Tibial nerve (tissue), 4 donors: ENCODE measurements at places on chromosomes 11 and 22.

DNA sequence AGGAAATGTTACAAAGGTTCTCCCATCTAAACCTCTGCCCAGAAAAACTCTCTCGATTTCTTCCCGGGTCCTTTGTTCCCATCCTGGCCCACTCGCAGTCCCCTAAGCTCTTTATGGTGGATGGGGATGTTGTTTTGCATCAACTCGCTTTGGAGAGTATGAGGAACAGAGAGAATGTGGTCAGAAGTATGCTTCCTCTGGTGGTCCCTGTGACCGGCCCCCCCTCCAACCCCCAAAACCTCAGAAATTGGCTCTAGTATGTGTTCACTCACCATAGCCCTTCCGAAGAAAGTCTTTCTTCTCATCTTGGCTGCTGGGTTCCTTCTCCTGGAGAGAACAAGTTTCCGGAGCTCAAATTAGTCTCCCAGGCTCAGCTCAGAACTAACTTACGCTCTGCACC is 54.4 kb downstream of the GRAMD1B start:
- no peak for DNase-seq

DNA sequence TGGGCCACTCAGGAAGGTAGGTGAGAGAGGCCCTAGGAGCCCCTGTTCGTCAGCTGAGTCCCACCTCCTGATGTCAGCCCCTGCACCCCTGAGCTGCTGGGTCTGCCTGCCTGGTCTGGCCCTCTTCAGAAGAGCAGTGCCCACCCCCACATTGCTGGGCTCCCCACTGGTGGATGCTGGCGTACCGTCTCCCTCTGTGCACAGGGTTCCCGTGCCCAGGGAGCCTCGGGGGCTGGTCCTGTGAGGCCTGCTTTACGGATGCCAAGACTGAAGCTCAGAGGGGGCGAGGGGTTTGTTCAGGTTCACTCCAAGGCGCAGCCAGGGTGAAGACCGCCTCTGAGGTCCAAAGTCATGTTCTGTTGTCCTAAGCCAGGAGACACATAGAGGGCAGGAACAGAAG is 44.7 kb upstream of the GCAT start:
- DNase-seq = no peak

GRCh38 chr11:36431429-36432092 is 78.5 kb downstream of the TRAF6 start:
- DNase-seq = no peak

- DNase-seq = no peak
Measured at GRCh38 chr11:69892237-69892985, 73.2 kb upstream of the FGF3 start.

DNA sequence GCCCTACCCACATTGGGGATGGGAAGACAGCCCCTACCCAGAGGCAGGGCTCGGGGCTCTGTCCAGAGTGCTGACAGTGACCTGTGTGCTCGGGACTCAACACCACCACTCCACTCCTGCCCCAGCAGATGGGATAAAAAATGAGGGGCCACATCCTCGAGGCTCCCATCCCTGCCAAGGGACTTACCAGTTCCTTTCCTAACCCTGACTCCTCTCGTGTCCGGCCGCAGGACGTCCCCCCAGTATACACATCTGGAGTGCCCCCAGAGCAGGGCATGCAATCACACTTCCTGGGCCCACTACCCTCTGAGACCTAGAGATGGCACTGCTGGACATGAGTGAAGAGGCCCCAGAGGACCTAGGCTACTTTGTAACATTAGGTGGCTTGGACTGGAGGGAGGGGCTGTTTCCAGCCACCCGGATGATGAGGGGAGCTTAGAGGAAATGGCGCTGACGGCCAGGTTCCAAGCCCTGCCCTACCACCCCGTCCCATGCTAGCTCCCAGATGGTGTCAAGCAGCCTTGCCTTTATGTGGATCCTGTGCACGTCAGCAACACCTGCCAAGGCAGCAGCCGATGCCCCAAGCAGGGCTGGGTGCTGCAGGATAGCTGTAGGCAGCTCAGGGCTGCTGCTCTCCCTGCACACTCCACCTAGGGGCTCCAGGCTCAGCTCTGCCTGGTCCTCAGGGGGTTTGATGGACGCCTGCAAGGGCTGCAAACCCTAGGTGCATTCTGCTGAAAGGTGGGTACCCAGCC is 86.6 kb downstream of the DGCR2 start:
- no peak for DNase-seq

DNA sequence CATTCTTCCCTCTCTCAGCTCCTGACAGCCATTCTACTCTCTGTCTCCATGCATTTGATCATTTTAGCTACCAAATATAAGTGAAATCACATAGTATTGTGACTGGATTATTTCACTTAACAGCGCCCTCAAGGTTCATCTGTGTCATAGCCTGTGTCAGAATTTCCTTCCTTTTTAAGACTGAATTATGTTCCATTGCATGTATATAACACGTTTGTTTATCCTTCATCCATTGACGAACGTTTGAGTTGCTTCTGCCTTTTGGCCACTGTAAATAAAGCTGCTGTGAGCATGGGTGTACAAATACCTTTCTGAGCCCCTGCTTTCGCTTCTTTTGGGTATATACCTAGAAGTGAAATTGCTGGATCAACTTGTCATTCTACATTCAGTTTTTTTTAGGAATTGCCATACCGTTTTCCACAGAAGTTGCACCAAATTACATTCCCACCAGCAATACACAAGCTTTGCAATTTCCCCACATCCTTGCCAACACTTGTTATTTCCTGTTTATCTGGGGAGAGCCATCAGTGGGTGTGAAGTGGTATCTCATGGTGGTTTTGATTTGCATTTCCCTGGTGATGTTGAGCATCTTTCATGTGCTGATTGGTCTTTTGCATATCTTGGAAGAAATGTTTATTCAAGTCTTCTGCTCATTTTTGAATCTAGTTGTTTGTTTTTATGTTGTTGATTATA is 17.5 kb downstream of the GLB1L2 start:
- no peak for DNase-seq

DNA sequence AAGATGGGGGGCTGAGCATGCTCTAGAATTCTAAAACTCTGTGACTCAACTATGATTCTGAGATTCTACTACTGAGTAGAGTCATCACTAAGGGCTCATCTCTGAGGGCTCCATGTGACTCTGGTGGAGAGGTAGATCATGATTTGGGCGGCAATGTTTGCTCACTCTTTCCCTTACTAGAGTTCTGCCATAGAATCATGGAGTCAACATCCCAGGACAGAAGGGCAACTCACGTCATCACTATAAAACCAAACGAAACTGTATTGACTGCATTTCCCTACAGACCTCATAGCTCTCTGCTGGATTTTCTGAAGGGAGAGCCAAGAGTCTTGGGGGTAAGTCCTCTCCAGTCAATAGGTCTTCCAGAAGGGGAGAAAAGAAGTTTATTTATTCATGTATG is at the start of gene MS4A14:
Gene MS4A14 (plus strand): TSS at position 78 of the 400 bp plus-strand sequence. CDS start 120 bp downstream, at position 198.
- no peak for DNase-seq

DNA sequence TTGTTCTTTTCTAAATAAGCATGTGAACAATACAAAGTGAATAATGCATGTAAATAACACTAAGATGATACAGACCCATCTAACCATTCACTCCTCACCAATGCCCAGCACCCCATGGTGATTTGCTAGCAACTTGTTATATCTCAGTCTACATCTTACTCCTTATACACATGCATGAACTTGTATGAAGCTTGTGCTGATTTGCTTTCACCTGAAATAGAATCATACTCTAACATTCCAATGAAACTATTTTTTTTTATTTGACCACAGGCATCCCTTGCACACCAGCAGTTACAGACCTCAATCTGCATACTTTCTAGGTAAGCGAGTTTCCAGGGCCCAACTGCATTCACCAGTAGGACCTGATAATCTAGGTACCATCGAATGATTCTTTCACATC is 873.6 kb downstream of the OPCML start:
- DNase-seq = no peak

- no peak for DNase-seq
Measured at GRCh38 chr22:36360011-36360410, 27.8 kb downstream of the MYH9 start.

DNA sequence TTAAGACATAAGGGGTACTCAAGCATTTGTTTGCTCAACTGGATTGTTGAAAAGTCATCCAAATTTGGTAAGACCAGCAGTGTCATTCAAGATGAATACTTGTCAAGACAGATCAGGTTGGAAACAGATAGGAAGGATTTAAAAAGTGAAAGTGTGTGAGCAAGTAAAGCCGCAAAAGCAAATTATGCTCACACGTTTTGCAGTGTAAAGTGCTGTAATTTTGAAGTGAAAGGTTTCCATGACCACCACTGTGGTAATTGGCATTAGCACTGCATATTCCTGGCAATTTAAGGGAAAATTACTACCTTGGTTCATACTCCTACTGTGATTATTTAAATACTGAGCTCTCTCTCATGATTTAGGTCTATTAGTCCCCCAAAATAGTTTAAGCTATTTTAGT is 704.1 kb upstream of the CCDC179 start:
- no peak for DNase-seq

DNA sequence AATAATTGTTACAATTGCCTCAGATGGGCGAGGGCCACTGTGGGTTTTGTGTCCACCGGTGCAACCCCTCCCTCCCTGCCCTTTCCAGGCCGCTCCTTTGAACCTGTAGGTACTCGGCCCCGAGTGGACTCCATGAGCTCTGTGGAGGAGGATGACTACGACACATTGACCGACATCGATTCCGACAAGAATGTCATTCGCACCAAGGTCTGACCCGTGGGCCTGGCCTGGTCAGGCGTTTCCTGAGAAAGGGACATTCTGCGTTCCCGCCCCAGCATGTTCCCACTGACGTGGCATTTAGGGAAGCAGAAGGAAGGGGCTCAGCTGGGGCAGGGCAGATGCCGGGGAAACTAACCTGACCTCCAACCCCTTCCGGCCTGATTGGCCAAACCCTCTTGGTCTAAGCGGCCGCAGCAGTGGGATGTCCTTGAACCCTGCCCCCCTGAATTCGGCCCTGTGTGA is 10.1 kb downstream of the SIDT2 start:
- no peak for DNase-seq

- DNase-seq = no peak
Measured at GRCh38 chr11:79227308-79227707, 213.5 kb downstream of the TENM4 start.

DNA sequence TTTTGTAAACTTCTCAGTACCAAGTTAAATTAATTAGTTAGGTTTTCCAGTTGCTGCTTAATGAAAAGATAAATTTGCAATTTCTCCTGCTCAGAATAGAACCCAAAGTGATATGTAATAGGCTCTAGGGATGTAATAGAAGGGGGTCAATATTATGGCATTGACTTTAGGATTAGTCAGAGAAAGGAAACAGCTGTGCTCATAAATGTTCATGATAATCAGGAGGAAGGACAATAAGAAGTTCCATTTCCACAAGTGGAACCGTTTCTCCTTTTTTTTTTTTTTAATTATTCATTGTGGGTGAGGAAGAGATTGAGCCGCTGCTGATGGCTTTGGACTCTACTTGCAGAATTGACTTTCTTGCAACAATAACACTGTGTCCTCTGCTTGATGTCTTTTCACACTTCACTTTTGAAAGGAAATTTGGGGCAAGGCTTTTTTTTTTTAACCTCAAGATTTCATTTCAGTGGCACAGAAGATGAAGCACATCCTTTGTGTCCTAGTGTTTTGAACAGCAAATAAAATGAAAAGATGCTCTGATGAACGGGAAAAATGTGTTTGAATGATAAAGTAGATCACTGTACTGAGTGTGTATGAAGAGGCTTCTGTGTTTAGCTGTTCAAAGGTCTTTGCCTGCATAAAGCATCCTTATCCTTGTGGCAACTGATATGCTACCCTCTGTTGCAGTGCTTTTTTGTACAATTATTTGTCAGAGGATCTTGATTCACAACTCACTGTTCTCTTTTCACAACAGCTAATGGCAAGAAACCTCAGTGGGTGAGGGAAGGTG is 62.4 kb downstream of the GAS2 start:
- DNase-seq = no peak

- DNase-seq = no peak
Measured at GRCh38 chr22:35997438-35997837, 31.2 kb downstream of the RBFOX2 start.
